Adipocyte (in vitro differentiated cells): ENCODE measurements at places on chromosomes 3 and 15.

- peak; percentile 72 for DNase-seq
These were observed 306.5 kb downstream of the ROBO1 start for GRCh38 chr3:79461129-79461792.

- no peak for DNase-seq
These were observed 20.3 kb upstream of the PLSCR4 start for GRCh38 chr3:146271180-146271579.

DNA sequence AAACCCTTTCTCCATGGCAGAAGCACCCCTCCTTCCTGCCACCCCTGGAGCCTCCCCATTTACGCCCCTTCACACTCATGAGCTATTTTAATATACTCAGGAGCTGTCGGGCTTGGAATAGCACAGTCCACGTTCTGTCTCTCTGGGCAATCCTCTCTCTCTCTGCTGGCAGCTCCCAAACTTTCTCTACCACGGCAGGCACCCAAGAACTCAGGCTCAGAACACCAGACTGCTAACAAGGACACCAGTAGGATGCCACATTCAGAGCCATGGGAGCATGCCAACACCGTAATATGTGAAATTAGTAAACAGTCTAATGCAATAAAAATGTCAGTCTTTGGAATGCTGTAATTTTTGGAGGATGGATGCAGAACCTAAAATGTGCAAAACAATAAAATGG lies 19.3 kb downstream of the TNFAIP8L3 start:
- DNase-seq, result no peak

DNA sequence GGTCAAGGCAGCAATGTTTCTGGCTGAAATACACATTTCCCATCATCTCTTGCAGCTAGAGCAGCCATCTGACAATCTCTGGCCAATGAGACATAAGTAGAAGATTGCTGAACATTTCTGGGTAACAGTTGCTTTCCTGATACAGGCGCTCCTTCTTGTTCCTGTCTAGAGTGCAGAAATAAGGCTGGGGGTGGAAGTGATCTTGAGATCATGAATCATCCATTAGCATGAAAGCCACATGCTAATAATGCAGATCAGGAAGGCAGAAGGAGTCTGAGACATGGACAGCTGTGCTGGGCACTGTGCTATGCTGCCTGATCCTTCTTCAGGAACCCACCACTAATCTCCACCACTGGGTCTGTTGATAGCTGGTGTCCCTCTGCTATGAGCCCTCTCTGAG lies 14.8 kb upstream of the TMEM108 start:
- DNase-seq, result no peak

DNA sequence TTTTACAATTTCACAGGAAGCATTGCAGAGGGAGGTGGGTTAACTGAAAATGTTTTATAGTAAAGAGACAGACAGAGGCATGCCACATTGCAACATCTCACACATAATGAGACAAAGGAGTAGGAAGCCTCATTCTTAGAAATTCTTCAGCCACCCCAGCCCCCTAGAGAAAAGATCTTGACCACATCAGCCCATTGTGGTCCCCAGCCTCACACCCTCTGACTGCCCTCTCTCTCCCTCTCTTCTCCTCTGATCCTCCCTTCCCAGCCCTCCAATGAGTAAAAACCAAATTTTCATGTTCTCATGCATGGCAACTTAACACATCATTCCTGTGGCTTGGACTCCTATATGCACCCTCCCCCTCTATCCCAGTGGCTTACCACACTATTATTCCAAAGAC lies 174.1 kb downstream of the UACA start:
- peak; percentile 51 for DNase-seq

DNA sequence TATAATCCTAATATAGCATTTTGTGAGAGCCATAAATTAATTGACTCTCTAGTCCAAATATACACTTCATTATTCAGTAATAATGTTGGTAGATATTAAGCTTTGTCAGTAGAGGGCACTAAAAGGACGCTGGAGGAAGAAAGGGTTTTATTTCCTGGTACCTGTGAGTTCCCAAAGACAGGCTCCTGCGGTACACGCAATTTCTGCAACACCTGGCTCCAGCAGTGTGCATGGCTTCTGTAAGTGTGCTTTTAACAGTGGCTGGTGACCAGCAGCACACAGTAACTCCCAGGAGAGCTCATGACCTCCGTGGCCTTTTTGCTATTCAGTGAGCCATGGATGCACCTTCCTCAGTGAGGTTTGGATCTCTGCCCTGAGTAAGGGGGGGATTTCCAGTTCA lies 338.3 kb upstream of the ZNF385D start:
- peak; percentile 13 for DNase-seq

DNA sequence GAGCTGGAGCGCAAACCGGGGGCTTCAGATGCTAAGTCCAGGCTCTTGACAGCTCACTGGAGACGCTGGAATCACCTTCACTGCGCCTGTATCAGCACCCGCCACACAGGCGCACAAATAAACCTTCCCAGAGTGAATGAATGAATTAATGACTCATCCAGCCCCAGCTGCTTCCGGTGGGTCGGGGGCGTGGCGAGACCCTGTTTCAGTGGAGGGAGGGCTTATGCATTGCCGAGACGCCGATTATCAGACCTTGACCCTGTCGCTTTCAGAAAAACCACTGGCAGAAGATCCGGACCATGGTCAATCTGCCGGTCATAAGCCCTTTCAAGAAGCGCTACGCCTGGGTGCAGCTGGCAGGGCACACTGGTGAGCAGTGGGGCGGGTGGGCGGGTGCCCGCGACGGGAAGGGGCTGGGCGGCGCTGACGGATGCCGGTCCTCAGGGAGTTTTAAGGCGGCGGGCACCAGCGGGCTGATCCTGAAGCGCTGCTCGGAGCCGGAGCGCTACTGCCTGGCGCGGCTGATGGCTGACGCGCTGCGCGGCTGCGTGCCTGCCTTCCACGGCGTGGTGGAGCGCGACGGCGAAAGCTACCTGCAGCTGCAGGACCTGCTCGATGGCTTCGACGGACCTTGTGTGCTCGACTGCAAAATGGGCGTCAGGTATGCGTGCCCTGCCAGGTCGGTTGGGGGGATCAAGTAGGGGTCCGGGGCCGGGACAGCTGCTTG lies 7.7 kb downstream of the ITPKA start:
- peak; percentile 51 for DNase-seq

DNA sequence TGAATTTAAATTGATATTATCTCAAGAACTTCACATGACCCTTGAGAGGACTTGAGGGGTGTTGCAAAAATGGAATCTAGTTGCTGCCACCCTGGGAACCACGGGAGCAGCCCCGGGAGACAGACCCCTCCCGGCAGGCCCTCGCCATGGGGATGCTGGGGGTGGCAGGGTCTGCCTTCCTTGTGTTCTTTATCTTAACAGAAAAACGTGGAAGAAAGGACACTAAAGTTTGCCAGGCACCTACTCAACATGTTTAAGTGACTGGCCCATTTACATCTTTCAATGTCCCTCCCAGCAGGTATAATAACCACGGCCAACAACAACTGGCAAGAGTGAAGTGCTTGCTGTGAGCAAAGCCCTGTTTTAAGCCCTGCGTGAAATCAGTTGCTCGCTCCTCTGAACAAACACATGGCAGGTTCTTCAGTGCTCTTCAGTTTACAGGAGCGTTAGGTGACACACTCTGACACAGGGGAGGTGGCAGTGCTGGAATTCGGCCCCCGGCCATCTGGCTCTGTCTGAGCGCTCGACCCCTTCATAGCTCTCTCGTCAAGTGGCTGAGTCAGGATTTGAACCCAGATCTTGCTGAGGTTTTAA lies 112.5 kb downstream of the ASB7 start:
- no peak for DNase-seq
